ENCODE measurements at places on chromosomes 11 and 22.

GRCh38 chr11:26333906-26334305 lies 2.0 kb downstream of the ANO3 start:
- no peak for DNase-seq

DNA sequence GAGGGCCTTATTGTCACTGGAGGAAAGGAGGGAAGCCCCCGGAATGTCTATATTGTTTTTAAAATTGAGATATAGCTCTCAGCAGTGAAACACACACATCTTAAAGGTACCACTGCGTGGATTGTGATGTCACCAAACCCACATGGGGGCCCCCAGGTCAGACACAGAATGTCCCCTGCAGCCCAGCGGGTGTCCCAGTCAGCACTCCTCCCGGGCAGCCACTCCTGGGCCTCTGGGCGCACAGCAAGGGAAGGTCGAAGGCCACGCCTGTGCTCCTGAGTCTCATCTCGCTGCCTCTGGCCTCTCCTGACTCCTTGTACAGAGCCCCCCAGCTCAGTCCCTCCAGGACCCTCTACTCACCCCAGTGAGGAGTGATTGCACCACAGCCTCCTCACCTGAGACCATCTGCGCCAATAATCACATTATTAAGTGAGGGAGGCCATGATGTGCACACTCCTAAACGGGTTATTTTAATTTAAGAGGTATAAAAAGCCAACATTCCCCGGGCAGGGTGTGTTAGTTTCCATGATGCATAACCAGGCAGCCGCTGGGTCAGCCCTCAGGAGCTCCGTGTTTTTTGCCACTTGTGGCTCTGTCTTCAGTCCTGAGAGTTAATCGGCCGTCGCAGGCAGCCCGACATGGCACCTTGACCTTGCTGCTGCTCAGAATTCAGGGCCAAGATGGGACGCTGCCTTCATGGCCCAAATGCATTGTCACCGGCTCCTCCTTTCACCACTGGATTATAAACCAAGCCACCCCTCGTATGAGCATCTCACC lies 1089.3 kb downstream of the BRD1 start:
- DNase-seq: no peak

DNA sequence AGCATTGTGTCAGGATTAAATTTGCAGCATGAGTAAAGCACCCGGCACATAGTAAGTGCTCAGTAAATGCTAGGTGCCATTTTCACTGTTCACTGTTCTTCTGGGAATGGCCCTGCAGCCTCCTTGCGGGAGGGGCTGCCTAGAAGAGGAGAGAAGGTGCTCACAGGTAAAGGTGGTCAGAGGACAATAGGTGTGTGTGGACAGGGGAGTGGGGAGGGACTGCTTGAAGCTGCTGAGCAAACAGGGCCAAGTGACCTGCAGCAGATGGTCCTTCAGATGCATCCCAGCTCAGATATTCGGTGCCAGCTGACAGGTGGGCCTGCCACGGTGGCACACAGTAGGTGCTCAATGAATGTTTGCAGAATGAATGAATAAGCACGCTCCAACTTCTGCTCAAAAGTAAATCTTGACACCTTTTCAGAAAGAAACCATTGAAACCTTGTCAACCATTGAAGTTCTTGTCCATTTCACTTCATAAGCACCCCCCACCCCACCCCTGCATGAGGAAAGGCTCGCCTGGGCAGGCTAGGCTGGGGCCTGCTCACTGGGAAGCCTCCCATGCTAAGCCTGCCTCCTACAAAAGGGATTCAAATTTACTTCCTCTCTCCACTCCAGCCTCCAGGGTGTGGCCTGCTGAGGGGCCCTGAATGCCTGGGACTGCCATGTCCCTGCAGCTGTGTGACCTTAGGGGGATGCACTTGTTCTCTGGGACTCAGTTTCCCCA lies 1.6 kb downstream of the KIAA0930 start:
- DNase-seq: no peak

DNA sequence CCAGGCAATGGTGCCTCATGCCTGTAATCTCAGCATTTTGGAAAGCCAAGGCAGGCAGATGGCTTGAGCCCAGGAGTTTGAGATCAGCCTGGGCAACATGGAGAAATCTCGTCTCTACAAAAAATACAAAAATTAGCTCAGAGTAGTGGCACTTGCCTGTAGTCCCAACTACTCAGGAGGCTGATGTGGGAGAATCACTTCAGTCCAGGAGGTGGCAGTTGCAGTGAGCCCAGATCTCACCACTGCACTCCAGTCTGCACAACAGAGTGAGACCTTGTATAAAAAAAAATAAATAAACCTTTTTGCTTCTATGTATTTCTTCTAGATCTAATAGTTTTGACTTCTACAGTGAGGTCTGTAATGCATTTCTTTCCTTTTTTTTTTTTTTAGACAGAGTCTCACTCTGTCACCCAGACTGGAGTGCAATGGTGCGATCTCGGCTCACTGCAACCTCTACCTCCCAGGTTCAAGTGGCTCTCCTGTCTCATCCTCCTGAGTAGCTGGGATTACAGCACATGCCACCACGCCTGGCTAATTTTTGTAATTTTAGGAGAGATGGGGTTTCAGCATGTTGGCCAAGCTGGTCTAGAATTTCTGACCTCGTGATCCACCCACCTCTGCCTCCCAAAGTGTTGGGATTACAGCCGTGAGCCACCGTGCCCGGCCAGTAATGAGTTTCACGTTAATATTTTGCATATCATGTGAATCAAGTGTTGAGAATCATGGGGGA lies 18.1 kb upstream of the RDX start:
- DNase-seq: no peak

- DNase-seq: no peak
These were observed 77.1 kb downstream of the DGCR2 start for GRCh38 chr22:19045094-19045493.

Measured in activated naive CD4-positive, alpha-beta T cell treated with Interleukin-2 at 50 U/mL for 16 hours (primary cell).